ENCODE measurements at places on chromosomes 16 and 17.
A peak's percentile ranks its signal among the peaks of the same experiment; 100 is the strongest.

DNA sequence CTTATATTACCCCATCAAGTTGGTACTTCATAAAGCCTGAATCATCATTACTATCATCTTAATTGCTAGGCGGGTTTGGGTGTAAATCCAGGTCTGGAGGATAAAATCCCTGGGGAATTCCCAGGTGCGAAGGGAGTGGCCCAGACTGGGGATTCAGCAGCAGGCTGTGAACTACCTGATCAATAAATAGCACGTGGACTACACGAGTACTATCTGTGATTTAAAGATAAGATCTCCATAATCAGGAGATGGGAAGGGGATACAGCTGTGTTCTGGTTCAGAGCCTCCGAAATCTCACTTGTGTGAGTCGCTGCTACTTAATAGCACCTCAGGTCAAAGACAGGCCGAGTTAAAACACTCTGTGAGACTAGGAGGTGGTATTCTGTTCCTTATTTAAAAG is 512.6 kb upstream of the ZFHX3 start:
- DNase-seq: no peak

GRCh38 chr17:61338000-61338798 is 61.4 kb upstream of the TBX2 start:
- no peak for DNase-seq

DNA sequence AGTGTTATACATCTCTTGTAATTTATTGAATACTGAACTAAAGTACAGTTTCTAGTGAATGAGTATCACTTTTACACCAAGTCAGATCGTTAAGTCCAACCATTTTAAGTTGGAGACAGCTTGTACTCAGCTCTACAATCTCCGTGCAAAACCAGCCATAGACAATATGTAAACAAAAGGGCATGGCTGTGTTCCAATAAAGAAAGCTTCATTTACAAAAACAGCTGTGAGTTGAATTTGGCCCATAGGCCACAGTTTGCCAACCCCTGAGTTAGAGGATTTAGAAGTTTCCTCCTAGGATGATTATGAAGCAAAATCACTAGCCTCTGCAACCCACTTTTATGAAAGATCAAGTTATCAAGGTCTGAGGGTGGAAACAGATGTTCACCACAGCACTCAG is 105.7 kb upstream of the RCVRN start:
- DNase-seq: no peak

DNA sequence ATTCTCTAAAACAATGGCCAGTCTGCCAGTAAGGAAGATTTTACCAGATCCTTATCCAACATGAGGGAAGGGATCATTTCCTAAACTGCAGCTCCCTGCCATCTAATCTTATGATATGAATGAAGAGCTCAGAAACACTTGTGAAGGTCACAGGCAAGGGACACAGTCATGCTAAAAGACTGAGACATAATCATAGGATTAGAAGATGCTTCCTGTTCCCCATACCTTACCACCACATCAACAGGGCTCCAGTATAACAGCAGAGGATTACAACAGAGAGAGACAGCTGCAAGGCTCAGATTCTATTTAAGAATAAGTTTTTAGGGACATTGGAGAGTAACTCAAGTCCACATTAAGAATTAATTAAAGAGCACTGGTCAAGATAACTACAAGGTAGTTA is 93.3 kb downstream of the BRIP1 start:
- DNase-seq: no peak

DNA sequence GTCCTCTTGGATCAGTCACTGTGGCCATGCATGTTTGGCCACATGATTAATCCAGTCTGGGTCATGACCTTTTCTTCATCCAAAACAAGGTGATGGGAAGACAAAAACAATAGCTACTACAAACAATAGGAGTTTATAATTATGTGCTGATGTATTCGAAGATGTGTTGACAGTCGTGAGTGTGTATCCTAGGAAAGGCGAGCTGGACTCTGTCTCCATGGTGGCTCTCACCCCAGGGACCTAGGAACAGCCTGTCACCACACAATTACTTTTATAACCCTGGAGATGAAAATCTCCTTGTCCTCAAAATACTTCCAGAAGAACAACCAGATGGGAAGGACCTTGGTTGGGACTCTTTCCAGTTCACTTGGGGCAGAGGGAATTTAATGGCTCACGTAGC is 9.8 kb upstream of the PLK1 start:
- no peak for DNase-seq

DNA sequence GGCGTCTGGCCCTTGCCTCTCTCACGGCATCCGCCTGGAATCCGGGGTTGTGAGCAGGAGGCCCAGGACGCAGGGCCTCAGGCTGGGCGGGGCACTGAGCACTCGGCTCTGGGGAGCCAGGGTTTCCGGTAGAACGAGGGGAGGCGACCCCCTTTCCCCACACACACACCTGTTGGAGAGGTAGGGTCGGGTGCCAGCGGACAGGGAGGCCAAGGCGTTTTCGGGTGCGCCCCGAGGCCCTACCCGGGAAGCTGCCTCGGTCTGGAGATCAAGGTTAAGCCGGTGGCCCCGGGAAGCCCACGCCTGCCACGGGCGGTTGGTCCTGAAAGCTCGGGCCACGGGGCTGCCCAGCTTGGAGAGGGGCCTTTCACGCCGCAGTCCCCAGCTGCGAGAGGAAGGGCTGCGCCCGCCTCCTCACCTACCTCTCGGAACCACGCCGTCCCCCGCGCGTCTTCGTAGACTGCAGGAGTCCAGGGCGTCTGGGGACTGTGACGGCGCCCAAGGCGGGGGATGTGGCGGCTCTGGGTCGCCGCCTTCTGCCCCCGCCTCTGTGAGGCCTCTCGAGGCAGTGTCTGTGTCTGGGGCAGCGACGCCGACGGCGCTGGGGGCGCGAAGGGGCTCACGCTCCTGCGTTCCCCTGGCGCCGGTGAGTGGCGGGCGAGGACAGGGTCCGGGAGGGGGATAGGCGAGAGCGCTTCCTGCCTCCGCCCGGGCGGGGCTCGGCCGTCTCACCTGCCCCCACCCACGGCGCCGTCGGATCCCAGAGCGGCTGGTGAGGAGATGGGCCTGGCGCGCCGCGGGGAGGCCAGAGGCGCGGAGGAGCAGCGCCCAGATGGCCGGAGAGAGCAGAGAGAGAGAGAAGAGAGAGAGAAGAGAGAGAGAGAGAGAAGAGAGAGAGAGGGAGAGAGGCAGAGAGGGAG is 20.3 kb upstream of the HOXB9 start:
- peak; percentile 42 for DNase-seq

All from neural progenitor cell (in vitro differentiated cells).